Uterus (tissue), 4 donors: ENCODE measurements at places on chromosomes 11 and 22.
A peak's percentile ranks its signal among the peaks of the same experiment; 100 is the strongest.

DNA sequence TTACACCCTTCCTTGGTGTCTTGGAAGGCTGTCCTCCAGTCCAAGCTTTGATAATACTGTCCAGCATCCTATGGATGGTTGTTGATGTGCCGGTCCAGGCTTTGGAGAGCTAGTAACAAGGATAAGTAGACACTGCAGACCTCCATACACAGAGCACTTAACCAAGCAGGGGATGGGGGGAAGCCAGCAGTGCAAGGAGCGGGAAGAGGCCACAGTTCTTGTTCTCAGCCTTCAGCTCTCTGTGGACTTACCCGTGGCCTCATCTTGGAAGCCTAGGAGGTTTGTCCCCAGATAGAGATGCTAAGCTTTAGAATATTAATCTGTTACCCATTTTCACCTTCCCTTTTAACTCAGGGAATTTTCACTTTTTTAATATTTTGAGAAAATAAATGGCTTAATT, 30.9 kb upstream of the ZC3H12C start:
- no peak for DNase-seq

DNA sequence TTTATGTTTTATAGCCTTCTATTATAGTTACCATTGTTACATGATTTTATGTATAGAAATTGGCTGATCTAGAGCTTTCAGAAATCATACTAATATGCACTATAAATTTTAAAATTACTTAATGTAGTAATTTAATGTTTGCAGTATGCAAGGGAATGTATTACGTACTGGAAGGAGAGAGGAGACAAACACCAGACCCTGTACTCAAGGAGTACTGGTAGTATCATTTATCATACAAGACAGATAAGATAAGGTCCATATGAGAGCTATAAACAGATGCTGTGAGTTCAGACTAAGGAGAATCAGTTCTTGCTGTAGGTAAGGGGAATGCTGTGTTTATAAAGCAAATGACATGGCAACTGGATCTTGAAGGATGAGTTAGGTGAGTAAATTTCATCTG, 765 bp downstream of the BCO2 start:
- DNase-seq = no peak

DNA sequence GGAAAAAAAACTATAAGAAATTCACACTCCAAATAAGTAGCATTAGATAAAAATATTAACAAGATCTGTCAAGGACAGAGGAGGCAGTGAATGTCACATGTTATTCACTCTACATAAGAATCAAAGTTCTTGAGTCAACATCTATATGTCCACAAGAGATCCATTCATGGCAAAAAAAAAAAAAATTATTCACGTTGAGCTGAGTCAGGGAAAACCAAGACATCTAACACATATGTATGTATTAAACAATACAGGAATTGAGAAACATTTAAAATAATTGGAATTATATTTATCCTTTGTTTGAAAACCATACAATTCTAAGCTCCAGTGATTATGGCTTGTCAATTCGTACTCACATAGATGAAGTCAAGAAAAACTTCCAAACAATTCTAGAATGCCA, 1.3 kb downstream of the OR56A5 start:
- DNase-seq = no peak

- no peak for DNase-seq
Measured at GRCh38 chr11:66861038-66861773, 4.3 kb downstream of the LRFN4 start.

- DNase-seq = no peak
Measured at GRCh38 chr11:28259177-28259843, 151.1 kb downstream of the METTL15 start.

- DNase-seq = no peak
Measured at GRCh38 chr22:37498289-37498909, 12.2 kb upstream of the MFNG start.

- no peak for DNase-seq
Measured at GRCh38 chr22:40521046-40521445, 115.5 kb downstream of the MRTFA start.

DNA sequence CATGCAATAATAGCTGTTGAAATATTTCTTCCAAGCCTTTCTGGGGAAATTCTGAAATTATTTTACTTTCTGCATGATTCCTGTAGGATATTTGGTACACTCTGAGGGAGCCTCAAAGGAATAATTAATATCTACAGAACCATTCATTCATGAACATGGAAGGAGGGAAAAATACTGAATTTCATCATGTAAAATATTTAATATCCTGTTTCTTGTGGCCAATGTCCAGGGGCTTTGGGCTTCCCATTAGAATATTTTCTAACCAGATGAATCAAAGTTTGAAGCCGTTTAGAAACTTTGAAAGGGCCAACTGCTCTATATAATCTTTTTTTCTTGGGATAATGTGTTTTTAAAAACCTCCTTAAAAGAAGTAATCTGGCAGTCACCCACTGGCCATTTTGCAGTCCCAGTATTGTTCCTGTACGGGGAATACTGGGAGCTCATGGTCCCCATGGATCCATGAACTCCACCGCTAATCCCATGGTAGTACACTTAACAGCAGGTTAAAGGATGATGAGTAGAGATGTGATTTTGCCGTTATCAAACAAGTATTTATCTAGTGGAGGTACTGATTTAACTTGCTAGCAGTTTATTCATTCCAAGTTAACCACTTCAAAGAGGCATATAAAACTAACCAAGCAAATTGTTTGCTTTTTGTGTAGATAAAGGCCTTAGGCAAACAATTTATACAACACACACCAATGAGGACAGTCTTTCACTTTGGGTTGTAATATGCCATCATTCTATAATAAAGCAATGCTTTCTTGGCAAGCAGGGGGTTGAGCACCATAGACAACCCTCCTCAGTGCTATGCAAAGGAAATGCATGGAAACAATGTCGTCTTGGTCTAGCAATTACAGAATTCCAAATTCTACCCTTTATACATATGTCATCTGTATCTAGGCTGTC, 34.5 kb upstream of the BLID start:
- DNase-seq = no peak

DNA sequence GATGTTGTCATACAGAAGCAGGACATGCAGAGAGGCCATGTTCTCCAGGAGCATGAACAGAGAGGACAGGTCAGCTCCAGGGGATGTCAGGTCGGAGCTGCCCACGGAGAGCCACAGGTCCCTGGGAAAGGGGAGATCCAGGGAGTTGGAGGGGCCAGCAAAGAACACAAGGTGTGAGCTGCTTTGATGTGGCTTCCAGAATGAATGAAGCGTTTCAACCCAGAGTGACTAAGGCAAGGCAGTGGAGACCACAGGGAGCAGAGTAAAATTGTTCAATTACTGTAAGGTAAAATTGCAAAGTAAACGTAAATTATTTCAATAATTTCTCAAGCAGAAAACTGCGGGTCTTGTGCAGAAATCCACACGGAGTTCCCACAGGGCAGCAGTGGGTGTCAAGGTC, 5.6 kb upstream of the SCGB2A1 start:
- DNase-seq = no peak

GRCh38 chr22:20983081-20983771, 1.1 kb downstream of the LZTR1 start:
- no peak for DNase-seq

GRCh38 chr22:37906364-37907008, 389 bp downstream of the MICALL1 start:
- peak; percentile 39 for DNase-seq

GRCh38 chr22:47563406-47564157, 801.1 kb downstream of the TBC1D22A start:
- DNase-seq = no peak

GRCh38 chr11:813456-814096, 3.8 kb downstream of the RPLP2 start:
- no peak for DNase-seq

DNA sequence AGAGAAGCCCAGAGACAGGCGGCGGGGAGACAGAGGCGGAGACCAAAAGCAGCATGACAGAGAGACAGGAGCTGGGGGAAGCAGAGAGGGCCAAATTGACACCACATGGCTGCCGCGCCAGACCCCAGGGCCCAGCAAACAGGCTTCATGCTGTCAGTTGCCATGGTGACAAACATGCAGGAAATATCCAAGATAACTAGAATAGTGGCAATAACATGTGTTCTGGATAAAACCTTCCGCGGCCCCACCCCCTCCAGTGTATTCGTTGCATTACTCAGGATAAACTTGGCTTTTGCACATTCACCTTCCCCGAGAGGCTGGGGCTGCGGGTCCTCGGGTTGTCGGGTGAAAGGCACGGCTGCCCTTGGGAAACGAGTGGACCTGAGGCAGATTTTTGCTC, 49.9 kb upstream of the CDON start:
- peak; percentile 57 for DNase-seq

DNA sequence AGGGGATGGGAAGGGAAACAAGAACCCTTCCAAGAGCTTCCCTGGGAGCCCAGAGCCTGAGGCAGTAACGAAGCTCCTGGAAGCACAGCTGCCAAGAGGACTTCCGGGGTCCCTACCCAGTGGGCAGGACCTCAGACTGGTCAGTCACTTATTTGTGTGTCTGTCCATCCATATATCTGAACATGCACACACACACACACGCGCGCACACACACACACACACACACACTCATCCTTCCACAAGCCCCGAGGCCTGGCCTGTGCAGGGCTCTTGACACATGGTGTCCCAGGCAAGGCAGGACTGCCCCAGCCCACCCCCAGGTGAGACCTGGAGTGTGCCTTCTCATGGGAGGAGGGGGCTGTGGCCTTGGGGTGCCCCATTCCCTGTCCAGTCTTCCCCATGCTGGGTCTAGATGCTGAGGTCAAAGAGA, 44.9 kb downstream of the IGLL5 start:
- DNase-seq = no peak

DNA sequence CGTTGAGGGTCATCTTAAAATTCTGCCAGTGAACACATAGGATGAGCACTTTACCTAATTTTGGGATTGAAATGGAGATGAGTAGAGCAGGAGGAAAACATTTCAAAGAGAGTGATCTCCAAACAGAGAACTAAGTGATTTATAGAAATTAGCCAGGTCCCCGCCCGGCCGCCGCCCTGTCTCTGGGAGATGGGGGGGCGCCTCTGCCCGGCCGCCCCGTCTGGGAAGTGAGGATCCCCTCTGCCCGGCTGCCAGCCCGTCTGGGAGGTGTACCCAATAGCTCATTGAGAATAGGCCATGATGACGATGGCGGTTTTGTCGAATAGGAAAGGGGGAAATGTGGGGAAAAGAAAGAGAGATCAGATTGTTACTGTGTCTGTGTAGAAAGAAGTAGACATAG, 276.7 kb upstream of the C11orf87 start:
- no peak for DNase-seq

DNA sequence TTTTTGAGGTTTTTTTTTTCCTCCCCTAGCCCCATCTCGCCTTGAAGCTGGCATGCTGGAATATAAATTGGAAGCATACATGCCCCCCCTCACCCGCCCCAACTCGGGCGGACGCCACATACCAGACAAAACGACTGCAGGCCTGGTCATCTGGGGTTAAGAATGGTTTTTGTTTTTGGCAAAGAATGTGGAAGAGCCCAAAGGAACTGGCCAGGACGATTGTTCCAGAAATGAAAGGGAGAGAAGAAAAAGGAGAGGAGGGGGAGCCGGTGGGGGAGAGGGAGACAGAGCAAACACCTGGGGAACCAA, 25.0 kb downstream of the MN1 start:
- no peak for DNase-seq

DNA sequence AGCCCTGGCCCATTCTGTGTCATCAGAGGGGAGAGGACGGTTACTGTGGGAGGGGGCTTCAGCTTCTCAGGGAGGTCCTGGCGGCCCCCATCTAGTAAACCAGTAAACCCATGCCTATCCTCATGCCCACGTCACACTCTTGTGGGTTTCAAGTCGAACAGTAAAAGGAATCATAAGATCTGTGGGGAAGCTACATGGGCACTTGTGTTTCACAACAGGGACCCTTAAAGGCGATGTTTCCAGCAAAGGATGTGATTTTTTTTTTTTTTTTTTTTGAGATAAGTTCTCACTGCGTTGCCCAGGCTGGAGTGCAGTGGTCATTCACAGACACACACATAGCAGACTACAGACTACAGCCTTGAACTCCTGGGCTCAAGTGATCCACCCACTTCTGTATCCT, 9.2 kb upstream of the PARVG start:
- DNase-seq = no peak

DNA sequence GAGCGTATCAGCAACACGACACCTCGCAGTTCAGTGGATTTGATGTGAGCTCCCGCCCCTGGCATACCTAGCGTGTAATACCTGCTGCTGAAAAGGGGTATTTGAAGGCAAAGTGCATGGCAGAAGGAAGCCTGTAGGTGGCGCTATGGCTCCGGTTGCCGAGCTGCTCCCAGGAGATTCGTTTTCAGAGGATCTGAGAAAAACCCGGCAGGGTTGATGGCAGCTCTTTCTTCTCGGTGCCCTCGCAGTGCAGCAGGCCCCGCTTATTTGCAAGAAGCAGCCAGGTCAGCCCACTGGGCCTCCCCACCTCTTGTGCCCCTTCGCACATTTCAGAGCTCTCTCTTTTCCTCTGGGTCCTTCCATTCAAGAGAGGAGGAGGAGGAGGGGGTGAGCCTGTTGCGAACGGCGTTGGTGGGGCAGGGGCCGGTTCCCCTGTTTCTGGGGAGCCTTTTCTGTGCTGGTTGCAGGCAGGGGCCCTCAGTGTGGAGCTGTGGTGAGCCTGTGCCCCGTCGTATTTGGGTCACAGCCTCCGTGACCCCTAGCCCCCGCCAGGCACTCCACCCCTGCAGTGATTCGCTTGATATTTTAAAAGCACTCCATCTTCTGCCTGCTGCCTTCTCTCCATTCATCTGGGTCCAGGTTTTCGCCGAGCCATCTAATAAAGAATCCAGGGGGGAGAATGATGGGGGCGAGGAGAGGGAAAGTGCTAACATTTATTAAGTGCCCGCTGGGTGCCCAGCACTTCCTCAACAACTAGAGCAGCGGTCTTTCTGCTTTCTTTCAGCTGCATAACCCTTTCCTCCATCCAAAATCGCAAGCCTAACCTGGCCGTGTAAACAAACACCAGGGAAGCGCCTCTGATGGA, 85.3 kb upstream of the SYT13 start:
- peak; percentile 27 for DNase-seq

DNA sequence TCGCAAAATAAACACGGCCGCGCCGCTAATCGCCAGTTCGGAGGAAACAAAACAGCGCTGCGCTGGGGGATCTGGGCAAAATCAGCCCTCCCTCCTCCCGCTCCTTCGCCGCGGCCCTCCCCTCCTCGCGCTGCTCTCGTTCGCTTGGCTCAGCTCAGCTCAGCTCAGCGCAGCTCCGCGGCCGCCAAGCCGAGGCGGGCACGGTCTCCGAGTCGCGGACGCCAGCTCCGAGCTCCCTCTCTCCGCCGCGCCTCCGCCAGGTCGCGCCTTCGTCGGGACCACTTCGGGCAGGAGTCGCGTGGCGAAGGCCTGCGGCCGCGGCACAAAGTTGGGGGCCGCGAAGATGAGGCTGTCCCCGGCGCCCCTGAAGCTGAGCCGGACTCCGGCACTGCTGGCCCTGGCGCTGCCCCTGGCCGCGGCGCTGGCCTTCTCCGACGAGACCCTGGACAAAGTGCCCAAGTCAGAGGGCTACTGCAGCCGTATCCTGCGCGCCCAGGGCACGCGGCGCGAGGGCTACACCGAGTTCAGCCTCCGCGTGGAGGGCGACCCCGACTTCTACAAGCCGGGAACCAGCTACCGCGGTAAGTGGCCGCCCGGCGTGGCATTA, at the start of gene SPON1:
Gene SPON1 (plus strand): TSS at position 162 of the 607 bp plus-strand sequence. CDS start 182 bp downstream, at position 344.
- peak; percentile 63 for DNase-seq

- DNase-seq = no peak
Measured at GRCh38 chr11:58773337-58773736, 41.6 kb upstream of the GLYAT start.

- DNase-seq = no peak
Measured at GRCh38 chr11:7899418-7899817, 31.6 kb downstream of the OR10A6 start.
